Gastroesophageal sphincter (tissue), 4 donors: ENCODE measurements at places on chromosomes 11 and 22.

- ATAC-seq = no peak
These were observed 122.5 kb downstream of the APIP start for GRCh38 chr11:34793666-34794065.

DNA sequence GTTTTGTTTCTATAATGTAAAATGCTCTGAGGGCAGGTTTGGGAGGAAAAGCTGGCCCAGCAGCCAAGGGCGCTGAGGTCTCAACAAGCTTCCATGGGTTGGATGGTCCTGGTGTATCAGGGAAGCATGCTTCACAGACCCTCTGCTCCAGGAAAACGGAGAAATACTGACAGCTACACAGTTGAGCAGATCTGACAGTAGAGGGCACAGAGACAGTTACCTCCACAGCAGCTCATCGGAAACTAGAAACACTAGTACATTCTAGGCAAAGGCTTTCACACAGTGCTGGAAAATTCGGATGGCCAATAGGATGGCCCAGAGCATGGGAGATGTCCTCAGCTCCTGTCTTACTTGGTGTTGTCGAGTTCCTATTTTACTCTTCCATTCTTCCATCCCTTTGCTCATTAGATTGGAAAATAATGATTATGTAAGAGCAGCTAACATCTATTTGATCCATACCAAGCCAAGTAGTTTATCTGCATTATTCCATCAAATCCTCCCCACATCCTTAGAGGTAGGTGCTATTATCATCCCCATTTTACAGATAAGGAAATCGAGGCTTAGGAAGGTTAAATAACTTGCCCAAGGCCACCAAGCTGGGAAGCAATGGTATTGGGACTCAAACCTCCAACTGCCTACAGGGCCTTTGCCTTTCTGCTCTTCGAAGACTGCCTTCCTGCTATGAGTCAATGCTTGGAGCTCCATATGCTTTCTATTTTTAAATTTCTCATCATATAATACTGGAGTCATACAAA lies 28.3 kb downstream of the LMO2 start:
- no peak for ATAC-seq

DNA sequence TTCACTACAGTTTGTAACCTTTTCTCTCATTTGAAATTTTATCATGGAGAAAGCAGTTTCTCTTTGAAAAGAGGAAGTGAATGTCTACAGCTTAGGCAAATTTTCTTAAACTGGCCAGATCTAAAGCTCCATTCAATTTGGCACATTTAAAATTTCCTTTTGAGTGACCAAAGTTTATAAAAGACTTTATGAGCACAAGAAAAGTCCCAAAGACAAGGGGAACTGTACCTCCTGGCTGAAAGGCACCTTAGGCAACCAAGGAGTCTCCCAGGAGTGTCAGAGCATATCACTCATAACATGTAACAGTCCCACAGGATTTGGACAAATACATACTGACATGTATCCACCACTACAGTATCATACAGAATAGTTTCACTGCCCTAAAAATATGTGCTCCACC lies 41.3 kb downstream of the NARS2 start:
- ATAC-seq = no peak

- ATAC-seq = peak; percentile 7
These were observed 334 bp downstream of the CADM1 start for GRCh38 chr11:115503886-115504275.

GRCh38 chr11:61971248-61972111 lies 4.0 kb upstream of the FTH1 start:
- peak; percentile 87 for ATAC-seq

GRCh38 chr22:31329453-31330215 lies 16.5 kb downstream of the PATZ1 start:
- no peak for ATAC-seq

DNA sequence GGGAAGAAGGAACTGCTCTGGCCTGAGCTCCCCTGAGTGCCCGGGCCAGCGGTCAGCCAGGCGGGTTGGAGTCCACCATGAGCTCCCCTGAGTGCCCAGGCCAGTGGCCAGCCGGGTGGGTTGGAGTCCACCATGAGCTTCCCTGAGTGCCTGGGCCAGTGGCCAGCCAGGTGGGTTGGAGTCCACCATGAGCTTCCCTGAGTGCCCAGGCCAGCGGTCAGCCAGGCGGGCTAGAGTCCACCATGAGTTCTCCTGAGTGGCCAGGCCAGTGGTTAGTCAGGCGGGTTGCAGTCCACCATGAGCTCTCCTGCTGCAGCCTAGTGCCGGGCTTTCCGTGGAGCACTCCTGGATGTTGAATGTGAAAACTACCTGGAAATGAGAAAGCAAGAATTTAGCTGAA lies 844.0 kb downstream of the TBC1D22A start:
- ATAC-seq = no peak

- no peak for ATAC-seq
These were observed 192.3 kb downstream of the TBC1D22A start for GRCh38 chr22:46954781-46955180.

- no peak for ATAC-seq
These were observed 11.9 kb downstream of the IPO7 start for GRCh38 chr11:9396310-9396709.

GRCh38 chr11:92179017-92179670 lies 45.5 kb upstream of the FAT3 start:
- no peak for ATAC-seq

DNA sequence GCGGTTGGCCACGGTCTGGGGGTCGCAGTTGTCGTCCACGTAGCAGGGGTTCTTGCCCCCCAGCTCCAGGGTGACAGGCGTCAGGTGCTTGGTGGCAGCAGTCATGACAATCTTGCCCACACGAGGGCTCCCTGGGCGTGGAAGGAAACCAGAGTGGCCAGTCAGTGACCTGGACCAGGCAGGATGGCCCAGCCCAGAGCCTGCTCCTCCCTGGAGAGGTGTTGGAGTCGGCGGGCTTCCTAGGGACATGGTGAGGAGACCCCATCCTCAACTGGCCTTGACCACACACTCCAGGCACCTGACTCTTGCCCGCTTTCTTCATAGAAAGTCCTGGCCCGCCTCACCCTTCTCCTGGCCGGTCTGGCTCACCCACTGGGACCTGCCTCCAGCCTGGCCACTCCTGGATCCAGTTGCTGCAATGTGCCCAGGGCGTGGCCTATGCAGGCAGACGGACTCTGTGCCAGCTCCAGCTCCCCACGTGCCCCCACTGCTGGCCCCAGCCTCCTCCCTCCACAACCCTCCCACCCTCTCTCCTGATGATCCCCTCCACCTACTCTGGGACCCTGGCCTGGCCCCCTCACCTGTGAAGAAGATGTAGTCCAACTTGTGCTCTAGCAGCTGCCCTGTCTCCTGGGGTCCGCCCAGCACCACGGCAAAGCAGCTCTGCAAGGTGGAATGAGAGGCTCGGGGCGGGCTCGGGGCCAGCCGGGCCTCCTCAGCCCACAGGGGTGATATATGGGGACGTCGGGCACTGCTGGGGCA lies 8.7 kb downstream of the ALDH3B2 start:
- ATAC-seq = no peak

DNA sequence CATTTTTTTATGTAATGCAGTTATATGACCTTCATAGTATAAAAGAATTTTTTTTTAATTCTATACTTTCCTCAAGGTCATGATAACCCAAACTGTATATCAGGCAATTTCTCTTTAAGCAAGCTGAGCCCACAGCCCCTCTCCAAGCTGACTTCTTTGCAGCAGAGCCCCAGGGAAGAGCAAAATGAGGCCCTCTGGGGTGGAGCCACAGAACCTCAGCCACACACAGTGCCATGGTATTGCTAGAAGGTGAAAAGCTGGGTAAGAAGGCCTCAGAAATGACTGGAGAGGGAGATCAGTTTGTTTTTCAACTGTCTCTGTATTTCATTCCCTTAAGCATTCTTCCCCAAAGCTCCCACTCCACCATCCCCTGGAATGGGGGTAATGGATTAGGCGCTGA lies 108.8 kb downstream of the PLEKHA7 start:
- ATAC-seq = no peak

DNA sequence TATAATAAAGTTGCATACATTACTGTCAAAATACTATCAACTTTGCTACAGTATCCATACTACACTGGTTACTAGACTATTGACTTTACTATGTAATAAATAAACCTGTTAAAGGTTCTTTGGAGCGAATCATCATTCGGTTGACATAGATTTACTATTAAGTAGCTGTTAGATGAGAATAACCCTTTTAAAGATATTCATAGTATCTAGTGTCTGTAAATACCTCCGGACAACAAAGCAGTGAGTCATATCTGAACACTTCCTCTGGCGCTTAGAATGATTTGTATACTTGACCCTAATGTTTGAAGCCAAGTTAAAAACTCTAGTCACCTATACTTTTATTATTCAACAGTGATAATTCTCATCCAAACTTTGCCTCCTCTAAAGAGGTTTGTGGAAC lies 84.7 kb downstream of the MSANTD4 start:
- no peak for ATAC-seq

- no peak for ATAC-seq
These were observed 101.7 kb downstream of the CWC15 start for GRCh38 chr11:94871491-94872185.

GRCh38 chr11:13831696-13832095 lies 130.8 kb upstream of the SPON1 start:
- ATAC-seq = no peak

- no peak for ATAC-seq
These were observed 120.0 kb upstream of the SERPIND1 start for GRCh38 chr22:20653795-20654342.

GRCh38 chr11:43547430-43547831 lies 133.1 kb upstream of the HSD17B12 start:
- ATAC-seq = peak; percentile 31

GRCh38 chr11:127962416-127962815 lies 624.9 kb downstream of the ETS1 start:
- no peak for ATAC-seq

DNA sequence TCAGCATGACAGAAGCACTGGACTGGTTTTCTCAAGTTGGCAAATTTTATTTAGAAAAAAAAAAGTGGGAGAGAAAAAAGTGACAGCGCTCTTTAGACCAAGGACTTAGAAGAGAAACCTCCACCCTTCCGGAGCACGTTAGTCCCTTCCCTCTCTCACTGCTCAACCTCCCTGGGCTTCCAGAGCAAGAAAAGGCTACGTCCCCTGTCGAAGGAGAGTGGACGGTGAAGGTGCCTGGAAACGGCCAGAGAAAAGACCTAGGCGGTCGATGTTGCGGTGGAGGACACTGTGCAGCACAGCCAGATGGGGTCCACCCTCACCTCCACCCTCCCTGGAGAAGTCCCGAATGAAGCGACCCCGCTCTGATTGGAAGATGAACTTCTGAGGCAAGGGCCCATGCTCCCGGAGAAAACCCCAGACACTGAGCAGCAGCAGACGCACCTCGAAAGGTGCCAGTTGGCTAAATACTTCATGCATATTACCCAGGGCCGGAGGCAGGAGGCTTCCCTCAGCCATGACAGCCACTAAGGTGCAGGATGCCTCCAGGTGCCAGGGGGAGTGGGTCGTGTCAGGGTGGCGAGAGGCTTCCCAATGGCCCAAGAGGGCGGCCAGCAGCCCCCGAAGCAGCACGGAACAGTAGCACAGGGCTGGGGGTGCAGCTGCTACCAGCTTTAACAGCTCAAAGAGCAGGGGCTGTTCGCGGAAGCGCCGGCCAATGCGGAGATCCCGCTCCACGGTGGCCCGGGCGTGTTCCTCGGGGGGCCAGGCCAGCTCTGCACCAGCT lies 604 bp upstream of the GANAB start:
- ATAC-seq = no peak

DNA sequence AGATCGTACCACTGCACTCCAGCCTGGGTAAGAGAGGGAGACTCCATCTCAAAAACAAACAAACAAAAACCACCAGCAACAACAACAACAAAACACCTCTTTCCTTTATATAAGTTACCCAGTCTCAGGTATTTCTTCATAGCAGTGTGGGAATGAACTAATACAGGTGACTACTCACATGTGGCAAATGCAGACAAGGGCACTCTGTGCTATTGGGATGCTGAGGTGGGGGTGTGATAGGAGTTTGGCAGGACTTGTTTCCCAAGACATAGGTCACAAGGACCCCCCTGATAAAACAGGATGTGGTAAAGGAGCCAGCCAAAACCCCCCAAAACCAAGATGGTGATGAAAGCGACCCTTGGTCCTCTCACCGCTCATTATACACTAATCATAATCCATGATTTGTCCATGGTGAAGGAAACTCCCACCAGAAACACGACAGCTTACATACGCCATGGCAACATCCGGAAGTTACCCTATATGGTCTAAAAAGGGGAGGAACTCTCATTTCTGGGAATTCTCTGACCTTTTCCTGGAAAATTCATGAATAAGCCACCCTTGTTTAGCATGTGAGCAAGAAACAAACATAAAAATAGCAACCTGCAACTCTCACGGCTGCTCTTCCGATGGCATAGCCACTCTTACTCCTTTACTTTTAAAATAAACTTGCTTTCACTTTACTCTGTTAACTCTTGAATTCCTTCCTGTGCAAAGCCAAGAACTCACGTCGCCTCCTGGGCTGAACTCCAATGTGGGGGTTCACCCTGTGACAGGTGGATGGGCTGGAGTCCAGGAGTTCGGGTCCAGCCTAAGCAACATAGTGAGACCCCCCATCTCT lies 18.8 kb upstream of the INCENP start:
- peak; percentile 81 for ATAC-seq

- ATAC-seq = no peak
These were observed 100.6 kb downstream of the CSNK2A3 start for GRCh38 chr11:11252403-11252802.

GRCh38 chr22:39520226-39521105 lies at the start of gene ATF4:
Gene ATF4 (plus strand): TSS chr22:39520562. CDS start chr22:39521446, 884 bp downstream.
- ATAC-seq = peak; percentile 70

GRCh38 chr11:120303004-120303637 lies 22.0 kb upstream of the TLCD5 start:
- peak; percentile 78 for ATAC-seq

GRCh38 chr22:32607086-32607485 lies 132.5 kb downstream of the FBXO7 start:
- ATAC-seq = no peak
